ENCODE measurements at places on chromosomes 1 and 21.

GRCh38 chr1:176552999-176553398, 90.0 kb downstream of the PAPPA2 start:
- no peak for DNase-seq

DNA sequence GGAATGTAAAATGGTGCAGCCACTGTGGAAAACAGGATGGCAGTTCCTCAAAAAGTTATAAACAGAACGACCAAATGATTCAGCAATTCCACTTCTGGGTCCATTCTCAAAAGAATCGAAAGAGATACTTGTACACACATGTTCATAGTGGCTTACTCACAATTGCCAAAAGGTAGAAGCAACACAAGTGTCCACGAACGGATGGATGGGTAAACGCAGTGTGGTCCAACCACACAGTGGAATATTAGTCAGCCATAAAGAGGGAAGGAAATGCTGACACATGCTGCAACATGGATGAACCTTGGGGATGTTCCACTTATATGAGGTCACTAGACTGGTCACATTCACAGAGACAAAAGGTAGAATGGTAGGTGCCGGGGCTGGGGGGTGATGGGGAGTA, 5.3 kb downstream of the KRTAP10-1 start:
- DNase-seq = no peak

- DNase-seq = no peak
Observed at GRCh38 chr1:66809736-66810326, 8.8 kb upstream of the INSL5 start.

GRCh38 chr1:56019472-56019871, 559.9 kb downstream of the PLPP3 start:
- DNase-seq = no peak

GRCh38 chr1:221678014-221678413, 63.9 kb downstream of the DUSP10 start:
- no peak for DNase-seq

GRCh38 chr1:35220976-35221375, 28.0 kb upstream of the SFPQ start:
- DNase-seq = no peak

GRCh38 chr1:196660852-196661251, 9.0 kb downstream of the CFH start:
- DNase-seq = no peak

GRCh38 chr1:59541891-59542290, 245.0 kb downstream of the FGGY start:
- no peak for DNase-seq

DNA sequence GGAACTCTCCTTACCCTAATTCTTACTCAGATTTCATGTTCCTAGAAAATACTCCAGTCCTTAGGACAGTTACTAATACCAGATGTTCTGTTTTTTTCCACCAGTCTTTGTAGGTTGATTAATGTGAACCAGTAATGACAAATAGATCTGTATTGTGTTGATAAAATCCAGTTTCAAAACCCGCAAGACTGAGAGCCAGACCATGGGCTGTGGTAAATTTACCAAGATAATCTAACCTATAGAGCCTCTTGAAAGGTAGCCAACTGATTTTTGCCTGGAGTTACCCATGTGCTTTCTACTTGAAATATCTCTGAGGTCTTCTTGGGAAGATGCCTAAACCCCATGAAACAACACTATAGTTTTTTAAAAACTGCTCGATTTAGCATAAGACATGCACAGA, 46.5 kb upstream of the CDC7 start:
- DNase-seq = no peak

DNA sequence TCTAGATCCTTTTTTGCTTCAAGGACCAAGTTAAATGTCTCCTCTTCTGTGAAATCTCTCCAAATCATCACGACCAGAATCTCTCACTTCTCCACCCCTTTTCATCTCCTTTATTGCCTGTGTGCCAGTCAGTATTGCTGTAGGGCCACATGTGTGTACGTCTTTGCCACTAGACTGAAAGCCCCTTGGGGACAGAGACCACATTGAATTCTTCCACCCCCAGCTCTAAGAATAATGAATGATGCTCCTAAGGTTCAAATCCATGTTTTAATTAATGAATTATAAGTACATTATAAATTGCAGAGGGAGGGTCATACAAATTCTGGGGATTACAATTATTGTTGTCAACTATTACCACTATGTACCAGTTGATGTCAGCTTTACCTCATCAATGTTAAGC, 343.8 kb downstream of the USP25 start:
- no peak for DNase-seq
